T-helper 1 cell treated with Interleukin-12 subunit alpha and Interleukin-12 subunit beta and Interleukin-4 antibody, amounts not matched to agents 30 ng/mL and 1 ng/mL, for 36 hours (primary cell): ENCODE measurements at places on chromosomes 12 and 14. TPM values are rescaled to one million over a fixed set of nuclear protein-coding genes. Genes with fewer than 3 reads are reported as not detected.

SRRM4 gene
- not detected in 2 replicates for total RNA-seq

EGLN3 gene
- 47.4 and 54.1 TPM in 2 replicates for total RNA-seq

PIK3C2G gene
- not detected in 2 replicates for total RNA-seq

ITGA7 gene
- 0.93 and 1.3 TPM in 2 replicates for total RNA-seq

RDH16 gene
- total RNA-seq = 0.41 and 0.47 TPM in 2 replicates

TMEM179 gene
- 0.15 and 0.25 TPM in 2 replicates for total RNA-seq

MBIP gene
- 20.8 and 22.6 TPM in 2 replicates for total RNA-seq

MAP1LC3B2 gene
- 1.2 and 2.3 TPM in 2 replicates for total RNA-seq

SLC17A8 gene
- total RNA-seq = not detected in 2 replicates
